ENCODE measurements at places on chromosomes 16 and 17.

- peak; percentile 14 for DNase-seq
Observed at GRCh38 chr17:41734139-41734948, at the start of gene HAP1. Gene HAP1, minus strand, starts transcription at chr17:41734643. Its CDS starts 9 bp downstream, at chr17:41734634.

DNA sequence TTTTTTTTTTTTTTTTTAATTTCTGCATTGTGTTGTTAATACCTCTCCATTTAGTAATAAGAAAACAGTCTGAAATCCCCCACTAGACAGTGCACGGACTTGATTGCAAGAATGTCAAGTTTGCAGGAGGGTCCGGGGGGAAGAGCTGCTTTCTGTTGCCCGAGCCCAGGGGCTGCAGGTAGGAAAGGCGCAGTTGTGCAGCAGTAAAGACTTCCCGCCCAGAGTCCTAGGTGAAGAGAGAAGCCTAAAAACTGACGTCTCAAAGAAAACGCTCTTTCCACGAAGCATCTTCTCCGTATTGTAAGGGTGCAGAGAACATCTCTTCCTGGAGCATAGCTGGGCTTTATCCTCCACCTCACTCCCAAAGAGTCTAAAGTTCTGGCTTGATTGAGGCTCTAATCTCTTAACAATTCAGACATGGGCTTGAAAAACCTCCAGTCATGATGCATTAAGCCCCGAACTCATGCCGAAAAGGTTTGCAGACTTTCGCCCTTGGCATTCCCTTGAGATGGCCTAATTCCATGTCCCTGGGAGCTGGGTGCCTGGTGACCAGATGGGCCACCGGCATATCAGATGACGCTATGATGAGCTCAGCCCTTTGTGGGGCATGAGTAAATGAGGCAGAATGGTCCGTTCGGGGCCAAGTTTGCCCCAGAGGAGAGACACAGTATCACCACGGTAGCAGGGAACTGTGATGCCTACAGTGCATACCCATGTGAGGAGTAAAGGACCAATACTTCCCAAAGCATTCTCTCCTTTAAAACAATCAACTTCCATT is 436.2 kb upstream of the ZFHX3 start:
- no peak for DNase-seq

DNA sequence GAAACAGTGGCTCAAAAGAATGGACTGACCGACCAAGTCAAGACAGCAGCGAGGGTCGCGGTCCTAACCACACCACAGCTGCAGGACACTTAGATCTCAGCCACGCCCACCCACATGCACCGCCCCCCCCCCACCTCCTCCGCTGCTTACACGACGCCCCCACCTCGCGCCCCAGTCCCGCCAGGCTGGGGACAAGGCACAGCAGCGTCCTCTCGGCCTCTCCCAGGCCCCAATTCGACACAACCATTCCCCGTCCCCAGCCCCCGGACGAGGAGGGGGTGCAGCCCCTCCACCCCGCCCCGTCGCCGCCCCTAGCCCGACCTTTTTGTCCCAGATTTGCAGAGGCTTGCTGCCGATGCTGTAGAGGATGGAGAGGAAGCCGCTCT is 477 bp downstream of the CFAP20 start:
- peak; percentile 13 for DNase-seq

DNA sequence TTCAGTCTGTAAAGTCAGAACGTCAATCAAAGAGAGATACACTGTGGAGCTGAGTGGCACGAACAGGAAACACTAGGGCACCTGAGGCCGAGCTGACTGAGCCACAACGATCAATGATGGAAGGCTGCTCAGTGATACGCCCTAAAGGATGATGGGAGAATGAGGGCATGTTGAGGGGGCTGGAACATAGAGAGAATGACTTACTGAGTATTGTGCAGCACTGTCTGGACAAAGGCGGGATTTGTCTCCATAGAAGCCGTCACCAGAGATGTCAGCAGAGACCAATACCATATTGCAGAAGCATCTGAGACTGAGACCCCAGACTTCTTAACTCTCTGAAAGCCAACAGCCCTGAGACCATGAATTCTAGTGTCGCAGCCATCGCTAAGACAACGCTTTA is 33.4 kb downstream of the ZZEF1 start:
- DNase-seq = no peak

All from stimulated activated CD4-positive, alpha-beta T cell treated with anti-CD3 and anti-CD28 coated beads, TNF-alpha, amount 100 ng/mL, for 24 hours (primary cell).